Stimulated activated CD4-positive, alpha-beta T cell treated with anti-CD3 and anti-CD28 coated beads, Interleukin-2, amount 100 ng/mL, for 24 hours (primary cell): ENCODE measurements at places on chromosomes 2 and 18.

GRCh38 chr2:50515638-50516037 lies 516.3 kb downstream of the NRXN1 start:
- no peak for DNase-seq

DNA sequence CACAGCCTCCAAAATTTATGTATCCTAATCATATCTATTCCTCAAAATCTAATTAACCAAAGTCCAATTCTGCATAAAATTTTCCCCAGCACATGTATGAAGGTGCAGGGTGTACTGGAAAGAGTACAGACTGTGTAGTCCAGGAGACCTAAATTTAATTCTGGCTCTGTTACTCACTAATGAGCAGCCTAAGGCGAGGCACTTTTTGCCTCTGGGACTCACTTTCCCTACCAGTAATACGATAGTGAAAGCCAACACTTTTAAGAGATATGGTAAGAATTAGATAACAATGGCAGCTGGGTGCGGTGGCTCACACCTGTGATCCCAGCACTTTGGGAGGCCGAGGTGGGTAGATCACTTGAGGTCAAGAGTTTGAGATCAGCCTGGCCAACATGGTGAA lies 177.7 kb downstream of the PIEZO2 start:
- DNase-seq, result no peak

DNA sequence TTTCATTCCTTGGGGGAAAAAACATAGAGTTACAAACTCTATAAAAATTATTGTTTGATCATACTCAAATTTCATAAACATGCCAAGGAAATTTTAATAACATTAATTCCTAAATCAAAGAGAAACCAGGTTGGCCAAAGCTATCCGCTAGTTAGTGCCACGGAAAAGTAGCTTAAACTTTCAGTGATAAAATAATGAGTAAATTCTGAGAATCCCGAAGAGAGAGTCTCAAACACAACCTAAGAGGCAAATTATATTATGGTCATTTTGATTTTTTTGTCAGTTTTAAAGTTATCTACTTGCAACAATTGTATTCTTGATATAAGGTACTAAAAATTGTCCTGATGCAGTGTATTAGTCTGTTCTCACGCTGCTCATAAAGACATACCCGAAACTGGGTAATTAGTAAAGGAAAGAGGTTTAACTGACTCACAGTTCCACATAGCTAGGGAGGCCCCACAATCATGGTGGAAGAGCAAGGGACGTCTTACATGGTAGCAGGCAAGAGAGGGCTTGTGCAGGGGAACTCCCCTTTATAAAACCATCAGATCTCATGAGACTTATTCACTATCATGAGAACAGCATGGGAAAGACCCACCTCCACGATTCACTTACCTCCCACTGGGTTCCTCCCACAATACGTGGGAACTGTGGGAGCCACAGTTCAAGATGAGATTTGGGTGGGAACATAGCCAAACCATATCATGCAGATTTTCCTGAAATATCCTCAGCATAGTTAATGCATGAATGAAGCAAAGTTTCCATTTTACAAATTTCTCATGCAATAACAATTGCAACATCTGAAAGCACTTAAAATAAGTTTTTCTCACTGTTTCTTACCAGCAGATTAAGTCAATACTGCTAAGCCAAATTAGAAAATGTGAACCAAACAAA lies 205.9 kb upstream of the STK17B start:
- peak; percentile 38 for DNase-seq

DNA sequence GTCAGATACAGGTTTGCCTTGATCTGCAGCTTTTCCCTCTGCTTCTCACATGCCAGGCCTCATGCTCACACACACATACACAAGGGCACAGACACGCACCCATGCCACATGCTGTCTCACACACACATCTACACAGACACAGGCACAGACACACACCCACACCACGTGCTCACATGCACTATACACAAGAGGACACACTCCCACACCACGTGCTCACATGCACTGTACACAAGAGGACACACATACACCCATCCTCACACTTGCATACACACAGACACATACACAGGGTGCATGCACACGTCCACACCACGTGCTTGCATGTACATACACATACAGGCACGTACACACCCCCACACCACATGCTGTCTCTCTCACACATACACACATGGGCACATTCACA lies 253.8 kb downstream of the ATAD2B start:
- DNase-seq, result no peak

- DNase-seq, result no peak
Observed at GRCh38 chr2:238589591-238590460, 163.1 kb downstream of the ASB1 start.

- DNase-seq, result no peak
Observed at GRCh38 chr2:234292962-234293243, 204.0 kb downstream of the ARL4C start.

GRCh38 chr2:207819839-207820784 lies 50.4 kb upstream of the FZD5 start:
- DNase-seq, result no peak
